ENCODE measurements at places on chromosomes 5 and 9.

DNA sequence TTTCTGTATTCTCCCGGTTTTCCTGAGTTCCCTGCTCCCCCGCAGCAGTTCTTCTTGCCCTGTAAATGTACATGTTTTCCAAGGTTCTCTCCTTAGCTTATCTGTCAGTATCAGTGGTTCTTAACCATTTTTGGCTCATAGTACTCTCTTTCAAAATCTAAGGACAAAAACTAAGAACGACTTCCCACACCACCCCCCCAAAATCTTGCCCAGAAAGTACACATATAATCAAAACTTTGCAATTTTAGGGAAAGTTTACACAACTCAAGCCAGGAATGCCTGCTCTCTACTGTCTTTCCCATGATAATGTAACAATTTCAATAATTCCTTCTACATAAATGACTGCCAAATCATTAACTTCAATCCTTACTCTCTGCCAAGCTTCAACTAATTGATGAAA lies 4.5 kb downstream of the DCAF12 start:
- no peak for DNase-seq

DNA sequence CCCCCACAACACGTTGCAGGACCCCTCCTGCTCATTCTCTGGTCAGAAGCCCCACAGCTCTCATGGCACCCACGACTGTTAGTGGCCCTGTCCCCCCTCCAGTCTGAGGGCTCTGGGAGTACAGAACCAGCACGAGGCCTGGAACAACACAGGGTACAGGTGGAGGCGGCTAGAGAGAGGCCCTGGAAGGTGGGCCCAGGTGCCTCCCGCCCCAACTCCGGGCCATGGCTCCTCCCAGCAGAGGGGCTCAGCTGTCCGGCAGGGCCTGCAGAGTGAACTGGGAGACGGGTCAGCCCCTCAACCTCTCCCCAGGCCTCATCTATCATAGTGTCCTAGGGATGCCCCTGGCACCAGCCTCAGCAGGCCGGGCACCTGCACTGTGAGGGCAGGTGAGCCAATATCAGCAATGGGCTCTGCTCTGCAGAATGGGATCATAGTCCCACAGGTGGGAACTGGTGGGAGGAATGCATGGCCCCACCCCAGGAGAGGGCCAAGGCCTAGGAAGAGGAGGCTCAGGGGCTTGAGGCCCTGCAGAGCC lies 58.6 kb downstream of the BARX1 start:
- DNase-seq = no peak

- DNase-seq = no peak
These were observed 1.9 kb downstream of the LRRC26 start for GRCh38 chr9:137167747-137168572.

DNA sequence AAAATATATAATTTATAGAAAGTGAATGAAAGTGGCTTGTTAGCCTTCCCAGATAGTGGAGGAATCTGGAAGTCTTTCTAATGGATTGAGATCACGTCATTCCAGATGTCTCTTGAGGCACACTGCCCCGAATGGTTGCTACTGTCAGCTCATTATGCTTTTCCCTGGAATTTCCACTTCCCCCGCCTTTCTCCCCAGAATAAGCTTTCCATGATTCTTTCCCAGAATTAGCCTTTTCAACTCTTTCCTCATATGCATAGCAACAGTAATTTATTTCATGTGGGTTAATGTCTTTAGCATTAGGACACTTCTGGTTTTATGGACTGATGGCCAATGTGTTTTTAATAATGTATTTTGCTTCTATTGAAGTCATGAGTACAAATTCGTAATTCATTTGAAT lies 81.5 kb downstream of the PALM2AKAP2 start:
- DNase-seq = no peak

DNA sequence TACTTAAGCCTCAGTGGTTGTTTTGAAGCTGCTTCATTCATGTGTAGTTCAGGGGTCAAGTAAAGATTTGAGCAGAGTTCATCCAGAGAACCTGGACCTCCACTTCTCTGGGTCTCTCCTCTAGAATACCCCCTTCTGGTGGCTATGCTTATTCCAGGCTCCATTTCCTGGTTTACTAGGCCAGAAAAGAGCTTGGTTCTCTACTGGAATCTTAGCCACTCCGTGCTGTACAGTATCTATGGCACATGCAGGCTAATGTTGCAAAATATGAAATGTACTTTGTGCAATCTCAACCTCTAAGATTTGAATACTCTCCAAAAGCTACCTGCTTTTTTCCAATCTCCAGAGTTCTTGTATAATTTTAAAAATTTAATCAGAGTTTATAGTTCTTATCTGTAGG lies 17.4 kb upstream of the ZCCHC9 start:
- no peak for DNase-seq

DNA sequence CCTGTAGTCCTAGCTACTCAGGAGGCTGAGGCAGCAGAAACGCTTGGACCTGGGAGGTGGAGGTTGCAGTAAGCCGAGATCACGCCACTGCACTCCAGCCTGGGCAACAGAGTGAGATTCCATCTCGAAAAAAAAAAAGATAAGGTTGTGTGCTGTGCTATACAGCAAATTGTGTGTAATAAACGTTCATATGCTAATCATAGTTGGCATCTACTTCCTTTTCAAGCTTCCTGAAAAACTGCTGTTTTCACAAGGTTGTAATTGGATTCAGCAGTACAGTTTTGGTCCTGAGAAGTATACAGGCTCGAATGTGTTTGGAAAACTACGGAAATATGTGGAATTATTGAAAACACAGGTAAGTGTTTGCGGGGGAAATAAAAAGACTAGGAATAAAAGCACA lies 25.5 kb downstream of the OTULINL start:
- no peak for DNase-seq

GRCh38 chr9:78462611-78463010 lies 165.7 kb downstream of the PSAT1 start:
- DNase-seq = no peak

DNA sequence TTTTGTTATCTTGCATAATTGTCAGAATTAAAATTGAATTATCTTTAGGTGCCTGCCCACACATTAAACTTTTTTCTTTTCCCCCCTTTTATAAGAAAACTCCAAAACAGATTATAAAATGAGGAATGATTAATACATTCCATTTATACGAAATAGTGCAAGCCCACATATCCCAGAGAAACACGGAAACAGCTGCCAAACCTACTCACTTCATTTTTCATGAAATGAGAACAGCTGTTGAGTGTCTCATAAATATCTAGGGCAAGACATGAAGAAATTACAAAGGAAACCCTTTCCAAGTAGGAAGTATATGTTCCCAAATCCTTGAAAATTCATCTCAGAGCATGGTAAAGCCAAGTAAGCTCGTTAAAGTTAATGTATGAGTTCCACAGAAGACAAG lies 459.4 kb upstream of the NMUR2 start:
- DNase-seq = no peak

GRCh38 chr5:154273963-154274827 lies 83.7 kb downstream of the GALNT10 start:
- no peak for DNase-seq
